RCC 7860 (cell line): ENCODE measurements at places on chromosomes 4 and X.

DNA sequence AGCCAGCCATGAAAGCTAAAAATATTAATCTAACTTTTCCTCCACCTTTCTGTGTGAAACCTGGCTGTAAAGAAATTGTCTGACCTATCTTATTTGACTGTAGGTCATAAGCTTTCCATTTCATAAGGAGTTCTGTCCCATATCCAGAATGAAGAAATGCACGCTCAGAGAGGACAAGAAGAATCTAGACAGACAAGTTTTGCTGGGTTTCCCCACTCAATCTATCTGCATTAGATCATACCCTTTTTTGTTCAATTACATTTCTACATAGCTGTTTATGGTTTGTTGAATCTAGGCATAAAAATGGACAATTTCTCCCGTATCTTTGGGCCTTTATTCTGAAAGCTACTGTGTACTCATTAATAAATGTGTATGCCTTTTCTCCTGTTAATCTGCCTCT is 1495.1 kb downstream of the C4orf33 start:
- DNase-seq = no peak

DNA sequence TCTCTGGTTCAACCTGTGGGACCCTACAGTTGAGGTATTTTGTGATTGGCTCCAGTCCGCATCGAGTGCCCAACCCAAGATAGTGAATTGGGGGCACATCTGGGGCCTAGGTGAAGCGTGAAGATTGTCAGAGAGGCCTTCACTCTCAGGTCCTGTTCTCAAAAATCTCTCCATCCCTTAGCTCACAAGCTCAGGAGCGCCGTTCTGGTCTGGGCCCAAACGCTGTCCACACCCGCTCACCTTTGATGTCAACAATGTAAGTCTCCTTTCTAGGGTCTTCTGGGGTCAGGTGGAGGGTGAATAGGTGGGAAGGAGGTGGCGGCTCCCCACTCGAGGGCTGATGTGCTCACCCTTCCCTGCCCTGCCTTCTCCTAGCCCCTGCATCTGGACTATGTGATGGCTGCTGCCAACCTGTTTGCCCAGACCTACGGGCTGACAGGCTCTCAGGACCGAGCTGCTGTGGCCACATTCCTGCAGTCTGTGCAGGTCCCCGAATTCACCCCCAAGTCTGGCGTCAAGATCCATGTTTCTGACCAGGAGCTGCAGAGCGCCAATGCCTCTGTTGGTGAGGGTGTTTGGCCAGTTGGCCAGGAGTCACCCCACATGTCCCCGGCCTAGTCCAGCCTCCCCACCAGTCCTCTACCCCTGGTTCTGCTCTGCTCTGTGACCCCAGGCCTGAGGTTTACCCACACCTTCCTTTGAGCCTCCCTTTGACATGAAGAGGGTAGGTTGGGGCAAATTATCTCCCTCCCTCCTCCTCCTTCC is 7.6 kb upstream of the CDK16 start:
- DNase-seq = no peak

DNA sequence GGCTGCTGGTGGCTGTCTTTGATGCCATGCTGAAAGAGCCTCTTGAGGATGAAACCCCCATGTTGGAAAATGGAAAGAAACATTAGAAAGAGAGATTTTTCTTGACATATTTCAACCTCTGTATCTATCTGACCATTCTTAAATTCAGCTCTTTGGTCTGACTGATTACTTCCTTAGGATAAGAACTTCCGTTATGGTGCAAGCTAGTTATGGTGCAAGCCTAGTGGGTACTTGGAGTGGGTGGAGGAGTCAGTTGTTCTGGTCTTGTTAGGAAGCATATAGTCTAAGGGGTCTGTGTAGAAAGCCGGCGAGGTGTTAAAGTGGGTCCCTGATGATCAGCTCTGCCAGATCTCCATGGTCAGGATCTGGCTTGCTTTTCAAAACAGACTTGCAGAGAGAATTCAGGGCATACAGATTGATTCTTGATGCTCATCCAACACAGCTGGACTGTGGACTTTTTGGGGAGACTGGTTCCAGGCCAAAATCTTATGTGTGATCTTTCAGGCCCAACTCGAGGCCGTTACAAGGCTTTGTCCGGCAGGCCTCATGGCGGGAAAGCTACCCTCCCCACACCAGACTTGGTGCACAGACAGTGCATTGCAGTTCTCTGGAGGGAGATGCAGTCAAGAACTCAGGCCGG is 82.8 kb upstream of the BOD1L1 start:
- DNase-seq = no peak

GRCh38 chr4:54032558-54033135 is 31.8 kb downstream of the CHIC2 start:
- DNase-seq = no peak

DNA sequence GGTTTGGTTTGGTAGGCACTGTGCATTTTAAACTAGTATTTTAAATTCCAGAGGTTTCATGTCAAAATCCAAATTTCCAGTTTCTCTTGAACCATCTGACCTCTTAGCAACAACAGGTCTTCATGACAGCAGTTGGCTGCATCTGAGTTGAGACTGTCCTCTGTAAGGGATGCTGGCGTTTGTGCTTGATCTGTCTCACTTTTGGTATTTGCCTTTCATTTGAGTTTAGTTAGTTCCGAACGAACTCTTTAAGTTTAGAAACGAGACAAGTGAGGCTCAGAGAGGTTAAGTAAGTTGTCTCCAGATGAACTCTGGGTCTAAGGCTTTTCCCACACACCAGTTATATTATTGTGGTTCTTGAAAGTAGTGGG is 29.1 kb downstream of the SPARCL1 start:
- DNase-seq = no peak

- DNase-seq = peak; percentile 39
These were observed 132.1 kb upstream of the SLC4A4 start for GRCh38 chr4:71206763-71207162.

DNA sequence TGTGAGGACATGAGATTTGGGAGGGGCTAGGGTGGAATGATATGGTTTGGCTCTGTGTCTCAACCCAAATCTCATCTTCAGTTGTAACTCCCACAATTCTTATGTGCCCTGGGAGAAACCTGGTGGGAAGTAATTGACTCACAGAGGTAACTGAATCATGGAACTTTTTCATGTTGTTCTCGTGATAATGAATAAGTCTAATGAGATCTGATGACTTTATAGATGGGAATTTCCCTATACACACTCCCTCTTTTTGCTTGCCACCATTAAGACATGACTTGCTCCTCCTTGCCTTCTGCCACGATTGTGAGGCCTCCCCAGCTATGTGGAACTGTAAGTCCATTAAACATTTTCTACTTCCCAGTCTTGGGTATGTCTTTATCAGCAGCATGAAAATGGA is 253.2 kb upstream of the GK2 start:
- peak; percentile 5 for DNase-seq
